ENCODE measurements at places on chromosomes 2 and 18.

DNA sequence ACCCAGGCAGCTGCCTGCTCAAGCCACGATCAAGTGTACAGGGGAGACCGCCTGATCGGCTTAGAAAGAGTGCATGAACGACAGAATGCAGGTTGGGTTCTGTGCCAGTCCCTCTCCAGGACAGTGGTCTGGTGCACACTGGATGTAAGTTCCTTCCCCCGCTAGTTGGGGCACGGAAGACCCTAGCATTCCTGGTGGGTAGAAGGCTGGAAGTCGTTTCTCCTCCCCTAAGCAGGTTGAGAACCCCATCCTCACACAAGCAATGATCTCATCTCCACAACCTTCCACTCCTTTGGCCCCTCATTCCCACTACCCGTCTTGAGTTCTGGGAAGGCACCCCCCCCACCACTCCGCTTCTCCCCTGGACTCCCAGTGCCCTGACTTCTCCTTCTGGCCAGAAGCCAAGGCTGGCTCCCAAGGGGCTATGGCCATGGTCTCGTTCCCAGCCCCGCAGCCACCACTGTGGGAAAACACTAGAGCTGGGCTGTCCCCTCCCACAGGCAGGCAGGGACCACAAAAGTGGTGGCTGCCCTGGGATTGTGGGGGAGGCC, 1.4 kb upstream of the ANKRD39 start:
- DNase-seq: no peak

GRCh38 chr2:8247905-8248622, 433.8 kb upstream of the ID2 start:
- DNase-seq: no peak

- no peak for DNase-seq
Observed at GRCh38 chr2:71309-72035, 25.2 kb upstream of the FAM110C start.

DNA sequence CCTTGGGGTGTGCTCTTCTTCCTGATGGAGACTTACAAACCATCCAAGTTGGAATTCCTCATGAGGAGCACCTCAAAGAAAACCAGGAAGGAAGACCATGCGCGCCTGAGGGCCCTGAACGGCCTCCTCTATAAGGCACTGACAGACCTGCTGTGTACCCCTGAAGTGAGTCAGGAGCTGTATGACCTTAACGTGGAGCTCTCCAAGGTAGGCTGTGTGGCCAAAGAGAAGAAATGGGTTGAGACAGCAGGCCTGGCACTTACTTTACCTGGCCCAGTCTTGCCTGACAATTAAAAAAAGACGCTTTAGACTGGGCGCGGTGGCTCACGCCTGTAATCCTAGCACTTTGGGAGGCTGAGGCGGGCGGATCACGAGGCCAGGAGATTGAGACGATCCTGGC, 3.1 kb downstream of the RBFA start:
- no peak for DNase-seq

- DNase-seq: peak; percentile 30
Observed at GRCh38 chr18:34493566-34494358, 216.3 kb upstream of the DTNA start.

GRCh38 chr2:179264368-179265081, at the start of gene SESTD1:
TSS of gene SESTD1 (minus strand) at chr2:179264832. CDS start at chr2:179191841, 72,991 bp downstream.
- no peak for DNase-seq

DNA sequence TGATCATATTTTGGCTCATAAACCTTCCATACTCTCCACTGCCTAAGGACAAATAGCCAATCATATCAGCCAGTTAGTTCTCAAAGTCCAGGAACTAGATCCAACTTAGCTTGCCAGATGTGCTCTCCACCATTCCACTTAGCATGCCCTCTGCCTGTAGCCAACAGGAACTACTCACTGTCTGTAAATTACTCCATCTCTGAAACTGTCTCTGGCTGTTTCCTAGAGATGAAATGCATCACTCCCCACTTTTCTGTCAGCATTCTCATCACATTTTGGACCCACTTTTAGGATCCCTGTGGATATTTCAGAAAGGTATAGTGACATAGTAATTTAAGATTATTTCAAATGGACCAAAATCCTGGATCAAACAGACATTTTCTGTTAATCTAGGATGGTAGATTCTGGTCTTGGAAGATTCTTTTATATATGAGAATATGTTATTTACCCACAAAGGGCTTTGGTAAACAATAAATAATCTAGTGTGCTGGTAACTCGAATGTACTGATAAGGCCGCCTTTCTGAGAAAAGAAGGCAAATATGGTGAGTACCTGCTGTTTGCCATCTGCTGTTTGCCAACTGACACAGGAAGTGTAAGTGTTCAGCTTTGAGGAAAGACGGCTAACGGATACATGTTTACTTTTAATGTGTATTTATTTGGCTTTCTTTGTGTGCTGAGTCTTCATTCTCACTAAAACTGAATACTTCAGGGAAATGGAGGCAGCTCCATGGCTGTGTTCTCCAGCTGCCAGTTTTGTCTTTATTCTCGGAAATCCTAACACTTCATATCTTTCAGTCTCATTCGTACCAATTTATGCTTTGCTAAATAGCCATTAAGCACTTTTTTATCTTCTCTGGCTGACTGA, 79.5 kb downstream of the EVA1A start:
- no peak for DNase-seq

GRCh38 chr2:237236188-237236587, 150.5 kb downstream of the COPS8 start:
- no peak for DNase-seq

- no peak for DNase-seq
Observed at GRCh38 chr2:63789338-63790020, 52.2 kb upstream of the UGP2 start.
